ENCODE measurements at places on chromosomes 2 and 18. TPM values are rescaled to one million over a fixed set of nuclear protein-coding genes. Genes with fewer than 3 reads are reported as not detected.

SULT1C2 gene
- 0.28 TPM for total RNA-seq

GCKR gene
- total RNA-seq, result not detected

GRHL1 gene
- total RNA-seq, result 0.31 TPM

DSEL gene
- total RNA-seq, result 49.8 TPM

IGFBP2 gene
- 1,045 TPM for total RNA-seq

GPR55 gene
- total RNA-seq, result not detected

UGT1A9 gene
- total RNA-seq, result not detected

C2orf80 gene
- not detected for total RNA-seq

GAL3ST2 gene
- 1.3 TPM for total RNA-seq

TSHZ1 gene
- total RNA-seq, result 7.8 TPM

DNA sequence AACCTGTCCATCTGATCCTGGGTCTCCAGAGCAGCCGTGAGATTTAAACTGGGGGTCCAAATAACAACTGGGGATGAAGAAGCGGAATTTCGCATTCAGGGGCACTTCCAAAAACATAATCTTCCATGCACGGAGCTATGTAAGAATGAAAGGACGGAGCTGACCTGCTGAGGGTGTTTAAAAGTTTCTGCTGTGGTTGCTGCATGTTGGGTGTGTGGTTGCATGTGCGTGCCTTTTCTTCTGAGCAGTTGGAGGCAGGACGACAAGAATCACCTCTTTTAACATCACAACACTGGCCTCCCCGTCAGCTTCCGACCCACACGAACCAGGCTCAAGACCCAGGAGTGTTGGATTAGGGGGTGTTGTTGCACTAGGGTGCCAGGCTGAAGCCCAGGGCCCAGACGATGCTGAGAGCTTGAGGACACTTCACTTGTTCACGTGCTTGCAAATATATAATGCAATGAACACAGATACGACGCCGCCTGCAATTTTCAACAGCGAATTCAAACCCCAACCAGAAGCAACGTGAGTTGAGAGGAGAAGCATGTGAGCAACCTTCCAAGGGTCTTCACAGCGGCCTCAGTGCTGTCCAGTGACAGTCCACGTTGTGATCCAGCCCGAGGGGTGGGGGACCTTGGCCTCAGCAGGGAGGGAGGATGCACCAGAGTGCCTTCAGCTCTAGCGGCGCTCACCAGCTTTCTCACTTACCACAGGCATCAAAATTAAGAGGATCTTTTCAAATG lies 76.0 kb upstream of the SALL3 start:
- no peaks in the 10 kb centered on the region for H3K36me3 ChIP-seq
- H3K4me3 ChIP-seq, result no peak overlapping the region
- no peaks in the 10 kb centered on the region for H3K4me1 ChIP-seq
- no peaks in the 10 kb centered on the region for H3K27me3 ChIP-seq

GRCh38 chr2:137167651-137168050 lies 402.3 kb downstream of the THSD7B start:
- no peaks in the 10 kb centered on the region for H3K36me3 ChIP-seq
- no peak for DNase-seq
- no peak overlapping the region for H3K27ac ChIP-seq
- H3K4me3 ChIP-seq, result no peak overlapping the region

DNA sequence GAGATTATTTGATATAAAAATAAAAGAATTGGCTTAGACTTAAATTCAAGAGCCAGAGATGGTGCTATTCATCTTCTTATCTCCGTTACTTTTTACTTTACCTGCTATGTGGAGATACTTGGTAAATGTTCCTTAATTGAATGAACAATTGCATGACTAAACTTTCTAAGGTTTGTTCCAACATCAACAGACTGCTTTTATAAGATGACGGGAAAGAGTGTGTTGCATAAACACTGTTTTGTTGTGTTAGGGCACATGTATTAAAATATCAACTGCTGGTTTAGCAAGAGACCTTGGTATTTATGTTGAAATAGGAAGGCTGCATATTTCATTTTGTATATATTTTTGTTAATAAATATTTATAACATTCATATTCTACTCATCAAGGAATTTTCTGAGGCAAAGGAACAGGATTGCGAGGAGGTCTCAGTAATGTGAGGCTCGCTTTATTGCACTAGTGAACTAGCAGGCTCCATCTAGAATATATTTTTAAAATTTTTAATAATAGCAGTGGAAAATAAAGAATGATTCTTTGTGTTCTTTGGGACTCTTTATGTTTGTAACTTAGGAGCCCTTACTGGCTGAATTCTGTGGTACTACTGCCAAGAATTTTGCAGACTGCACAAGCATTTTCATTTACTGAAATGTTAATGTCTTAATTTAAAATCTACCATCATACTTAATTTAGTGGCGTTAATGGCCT lies 10.7 kb upstream of the NFE2L2 start:
- peaks cover 17% of the 10 kb centered on the region for H3K4me1 ChIP-seq
- H3K27me3 ChIP-seq, result no peaks in the 10 kb centered on the region
- peak overlapping the region; percentile 11 for H3K27ac ChIP-seq
- DNase-seq, result no peak

DNA sequence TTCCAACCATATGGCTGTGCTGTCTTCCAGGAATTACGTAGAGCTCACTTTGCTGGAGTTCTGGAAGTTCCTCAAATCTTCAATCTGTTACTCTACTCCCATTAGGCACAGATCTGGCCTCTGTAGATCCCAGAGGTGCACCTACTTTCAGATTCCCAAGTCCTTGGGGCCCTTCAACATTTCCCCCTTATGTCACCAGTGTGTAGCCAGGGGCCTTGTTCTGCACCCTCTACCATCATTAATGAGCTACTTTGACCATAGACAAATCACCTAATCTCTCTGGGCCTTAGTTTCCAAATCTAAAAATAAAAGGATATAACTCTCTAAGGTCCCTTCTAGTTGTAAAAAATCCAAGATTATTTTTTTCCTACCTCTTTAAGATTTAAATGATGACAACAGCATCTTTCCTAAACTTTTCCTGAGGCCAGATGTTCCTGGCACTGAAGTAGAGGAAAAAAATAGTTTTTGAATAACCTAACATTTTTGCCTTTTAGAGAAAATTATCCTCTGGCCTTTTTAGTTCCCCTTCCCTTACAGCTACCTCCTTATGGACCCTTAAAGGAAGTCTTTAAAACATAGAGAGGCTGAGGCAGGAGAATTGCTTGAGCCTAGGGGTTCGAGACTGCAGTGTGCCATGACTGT lies 31.0 kb upstream of the WIPF1 start:
- peaks cover 3% of the 10 kb centered on the region for H3K36me3 ChIP-seq
- H3K27ac ChIP-seq, result no peak overlapping the region
- DNase-seq, result no peak
- H3K4me1 ChIP-seq, result peaks cover 63% of the 10 kb centered on the region
- H3K4me3 ChIP-seq, result no peak overlapping the region

GRCh38 chr2:10056439-10056838 lies 13.1 kb downstream of the KLF11 start:
- H3K27me3 ChIP-seq, result no peaks in the 10 kb centered on the region
- no peak overlapping the region for H3K27ac ChIP-seq
- peaks cover 16% of the 10 kb centered on the region for H3K36me3 ChIP-seq
- no peak overlapping the region for H3K4me3 ChIP-seq
- DNase-seq, result peak; percentile 53
- H3K4me1 ChIP-seq, result peaks cover 13% of the 10 kb centered on the region

DNA sequence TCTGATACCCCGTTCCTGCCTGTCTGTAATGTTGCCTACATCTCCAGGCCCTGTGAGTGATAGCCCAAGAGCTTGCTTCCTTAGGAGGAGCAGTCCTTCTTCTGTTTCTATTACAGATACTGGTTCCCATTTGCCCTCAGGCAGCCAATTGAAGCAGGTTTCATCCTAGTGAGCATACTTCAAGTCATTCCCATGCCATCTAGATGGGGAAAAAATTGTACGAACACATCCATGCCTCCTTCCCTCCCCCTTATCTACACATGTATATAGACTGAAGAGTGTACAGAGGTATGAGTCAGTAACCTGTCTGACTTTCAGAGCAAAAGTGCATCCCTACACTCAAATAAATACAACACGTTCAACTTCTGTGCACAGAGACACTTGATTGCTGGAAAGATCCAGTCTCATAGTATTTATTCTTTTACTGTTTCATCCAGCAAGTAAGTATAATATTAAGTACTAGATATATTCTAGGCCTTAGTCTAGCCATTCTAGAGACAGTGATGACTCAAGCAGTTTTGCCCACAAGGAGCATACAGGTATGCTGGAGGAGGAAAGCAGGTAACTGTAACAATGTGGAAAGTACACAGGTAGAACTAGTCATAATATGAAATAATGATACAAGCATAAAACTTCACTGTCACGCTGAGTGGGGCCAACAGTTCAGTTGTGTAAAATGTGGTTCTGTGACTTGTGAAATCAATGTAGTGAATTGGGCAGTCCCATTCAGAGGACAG lies 153.4 kb downstream of the MGAT5 start:
- no peak for DNase-seq
- H3K4me3 ChIP-seq, result no peak overlapping the region
- H3K27ac ChIP-seq, result no peak overlapping the region
- H3K4me1 ChIP-seq, result peaks cover 31% of the 10 kb centered on the region
- no peaks in the 10 kb centered on the region for H3K27me3 ChIP-seq

DNA sequence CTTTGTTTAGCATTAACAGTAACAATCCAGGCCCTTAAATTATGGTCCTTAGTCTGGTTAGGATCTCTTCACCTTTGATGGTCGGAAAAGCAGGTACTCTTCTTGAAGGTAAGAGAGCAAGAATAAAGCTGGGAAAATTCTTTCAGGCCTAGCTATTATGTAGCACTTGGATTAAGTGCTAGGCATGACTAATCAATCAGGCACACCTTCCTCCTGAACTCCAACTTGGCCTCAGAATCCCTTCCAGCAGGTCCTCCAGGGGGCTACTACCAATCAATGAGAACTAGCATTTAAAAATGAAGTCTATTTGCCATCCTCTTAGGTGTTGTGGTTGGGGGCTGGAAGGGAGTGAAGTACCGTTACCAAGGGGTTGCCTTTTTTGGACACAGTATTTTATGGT lies 3.7 kb downstream of the SMYD1 start:
- peaks cover 10% of the 10 kb centered on the region for H3K4me1 ChIP-seq
- no peak overlapping the region for H3K27ac ChIP-seq
- no peak overlapping the region for H3K4me3 ChIP-seq
- no peak for DNase-seq
- peaks cover 1% of the 10 kb centered on the region for H3K27me3 ChIP-seq

All from chondrocyte (in vitro differentiated cells).